ENCODE measurements at places on chromosomes 11 and 22. TPM values are rescaled to one million over a fixed set of nuclear protein-coding genes. Genes with fewer than 3 reads are reported as not detected.

DNA sequence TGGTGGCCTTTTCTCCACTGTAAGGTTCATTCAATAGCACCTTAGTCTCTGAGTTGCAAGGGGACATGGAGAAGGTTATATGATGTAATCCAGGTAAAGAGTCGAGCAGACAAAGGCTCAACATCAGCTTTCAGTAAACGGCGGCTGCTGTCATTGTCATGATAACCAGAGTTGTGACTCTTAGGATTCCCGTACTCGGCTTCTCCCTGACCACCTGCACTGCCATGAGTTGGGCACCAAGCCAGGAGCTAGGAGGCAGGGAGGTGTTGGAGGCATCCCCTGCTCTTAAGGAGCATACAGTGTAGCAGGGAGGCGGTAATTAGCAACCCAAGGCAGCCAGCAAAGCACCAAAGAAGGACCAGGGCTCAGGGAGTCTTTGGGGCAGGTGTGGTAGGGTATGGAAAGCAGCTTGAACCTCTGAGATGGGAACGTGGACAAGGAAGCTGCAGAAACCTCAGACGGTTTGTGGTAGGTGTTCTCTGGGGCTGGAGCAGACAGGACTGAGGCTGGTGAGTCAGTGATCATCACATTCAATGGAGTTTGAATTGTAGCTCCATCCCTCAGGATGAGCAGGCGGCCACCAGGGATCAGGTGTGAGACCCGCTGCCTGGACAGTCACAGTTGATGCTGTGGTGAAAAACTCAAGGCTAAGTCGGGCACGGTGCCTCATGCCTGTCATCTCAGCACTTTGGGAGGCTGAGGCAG, 31.7 kb downstream of the LIF start:
- no peak for DNase-seq

DNA sequence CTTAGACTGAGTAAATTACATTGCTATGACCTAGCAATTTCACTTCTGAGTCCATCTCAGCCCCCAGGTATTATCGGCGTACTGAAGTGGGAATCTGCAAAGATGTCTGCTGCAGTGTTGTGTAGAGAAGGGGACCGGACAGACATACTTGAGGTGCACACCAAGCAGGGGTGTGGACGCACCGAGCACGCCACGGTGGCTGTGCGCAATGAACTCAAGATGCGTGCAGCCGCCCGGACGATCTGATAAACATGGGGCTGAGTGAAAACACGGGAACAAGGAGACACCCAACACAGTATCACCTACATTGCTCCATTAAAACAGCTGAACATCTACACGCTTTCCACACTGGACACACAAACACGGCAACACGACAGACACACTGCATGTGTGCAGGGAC, 454.3 kb downstream of the OPCML start:
- DNase-seq = no peak

DNA sequence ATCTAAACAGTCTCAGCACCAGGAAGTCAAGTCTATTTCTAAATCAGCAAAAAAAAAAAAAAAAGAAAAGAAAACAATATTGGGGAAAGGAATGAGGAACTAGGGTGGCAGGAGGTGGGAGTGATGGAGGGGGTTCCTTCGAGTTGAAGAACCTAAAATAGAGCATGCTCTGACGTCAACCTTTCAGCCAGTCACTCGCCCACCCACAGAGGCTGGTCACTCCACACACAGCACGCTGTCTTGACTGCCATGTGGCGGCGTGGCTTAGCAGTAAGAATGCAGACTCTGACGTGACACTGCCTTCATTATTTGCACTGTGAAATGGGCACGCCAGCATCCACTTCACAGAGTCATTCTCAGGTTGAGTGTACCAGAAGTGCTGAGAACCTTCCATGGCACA, 48.3 kb downstream of the LARGE1 start:
- no peak for DNase-seq

DNA sequence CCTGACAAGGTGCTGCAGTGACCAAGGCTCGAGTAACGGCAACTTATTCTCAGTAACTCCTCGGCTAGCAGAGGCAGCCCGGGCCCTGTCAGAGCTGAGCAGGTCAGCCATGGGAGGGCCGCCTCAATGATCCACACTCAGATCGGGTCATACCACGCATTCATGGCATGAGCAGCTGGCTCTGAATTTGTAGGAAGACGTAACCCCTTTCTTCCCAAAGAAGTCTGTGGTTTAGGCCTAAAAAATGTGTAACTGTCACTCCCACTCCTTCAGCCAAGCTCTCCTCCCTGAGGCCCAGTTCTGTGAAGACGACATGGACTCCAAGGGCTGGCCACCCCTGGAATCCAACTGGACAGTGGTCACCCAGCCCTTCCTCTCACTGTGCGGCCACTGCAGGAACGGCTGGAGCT, 30.0 kb downstream of the PPP2R1B start:
- DNase-seq = no peak

The KDM4E gene
- total RNA-seq = not detected

The NELL1 gene
- not detected for total RNA-seq

The PAMR1 gene
- total RNA-seq = not detected

The KCNJ5 gene
- total RNA-seq = 0.33 TPM
